ENCODE measurements at places on chromosomes 5 and 9. TPM values are rescaled to one million over a fixed set of nuclear protein-coding genes. Genes with fewer than 3 reads are reported as not detected.

STING1 gene
- total RNA-seq = 115 TPM

GPR107 gene
- total RNA-seq = 25.6 TPM

NREP gene
- total RNA-seq = 7.0 TPM

EQTN gene
- not detected for total RNA-seq

HK3 gene
- total RNA-seq = not detected

SCGB3A2 gene
- not detected for total RNA-seq

OR1J2 gene
- total RNA-seq = not detected

GAPT gene
- not detected for total RNA-seq

AGXT2 gene
- not detected for total RNA-seq

MZB1 gene
- total RNA-seq = 61.1 TPM

TMOD1 gene
- 0.88 TPM for total RNA-seq

PRDM9 gene
- total RNA-seq = not detected

LOX gene
- total RNA-seq = not detected

CAMK2A gene
- not detected for total RNA-seq

GPR151 gene
- not detected for total RNA-seq

SH3RF2 gene
- total RNA-seq = 0.12 TPM

CDC20B gene
- total RNA-seq = 0.53 TPM

GPR21 gene
- 1.2 TPM for total RNA-seq

RFK gene
- total RNA-seq = 19.0 TPM

Measured in activated CD8-positive, alpha-beta memory T cell treated with anti-CD3 and anti-CD28 coated beads, Interleukin-2, amount 10 ng/mL, durations not matched to agents 7 days and 5 days (primary cell).